Activated CD4-positive, alpha-beta T cell treated with anti-CD3 and anti-CD28 coated beads for 4 hours (primary cell): ENCODE measurements at places on chromosomes 11 and 22.

GRCh38 chr11:2190657-2191471, 19.2 kb upstream of the TH start:
- DNase-seq = no peak

GRCh38 chr11:108895579-108896480, 231.0 kb downstream of the DDX10 start:
- no peak for DNase-seq

- DNase-seq = no peak
Measured at GRCh38 chr11:44877571-44878497, 72.8 kb downstream of the TP53I11 start.

DNA sequence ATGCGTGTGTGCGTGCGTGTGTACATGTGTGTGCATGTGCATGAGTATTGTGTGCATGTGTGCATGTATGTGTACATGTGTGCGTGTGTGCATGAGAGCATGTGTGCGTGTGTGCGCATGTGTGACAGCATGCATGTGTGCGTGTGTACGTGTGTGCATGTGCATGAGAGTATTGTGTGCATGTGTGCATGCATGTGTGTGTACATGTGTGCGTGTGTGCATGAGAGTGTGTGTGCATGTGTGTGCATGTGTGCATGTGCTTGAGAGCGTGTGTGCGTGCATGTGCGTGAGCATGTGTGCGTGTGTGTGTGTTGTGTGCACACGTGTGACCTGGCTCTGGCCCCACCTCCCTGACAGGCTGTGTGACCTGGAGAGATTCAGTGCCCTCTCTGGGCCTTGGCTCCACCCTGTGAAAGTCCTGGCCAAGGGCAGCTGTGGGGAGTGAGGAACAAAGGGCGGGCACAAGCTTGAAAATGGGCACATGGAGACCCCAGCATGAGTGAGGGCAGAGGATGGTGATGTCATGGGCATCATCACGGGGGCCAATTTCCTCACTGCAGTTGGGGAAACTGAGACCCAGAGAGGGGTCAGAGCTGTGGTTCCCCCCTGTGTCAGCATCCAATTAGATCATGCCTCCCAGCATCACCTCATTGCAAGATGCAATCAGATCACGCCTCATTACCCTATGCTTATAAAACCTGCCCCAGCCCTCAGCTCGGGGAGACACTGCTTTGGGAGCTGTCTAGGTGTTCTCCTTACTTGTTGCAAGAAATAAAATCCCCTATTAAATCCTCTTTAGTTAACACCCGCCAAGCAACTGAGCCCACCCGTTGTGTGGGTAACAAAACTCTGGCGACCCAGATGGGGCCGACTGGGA, 658 bp downstream of the ACY3 start:
- DNase-seq = no peak

GRCh38 chr11:110479108-110480101, 49.7 kb downstream of the FDX1 start:
- no peak for DNase-seq

DNA sequence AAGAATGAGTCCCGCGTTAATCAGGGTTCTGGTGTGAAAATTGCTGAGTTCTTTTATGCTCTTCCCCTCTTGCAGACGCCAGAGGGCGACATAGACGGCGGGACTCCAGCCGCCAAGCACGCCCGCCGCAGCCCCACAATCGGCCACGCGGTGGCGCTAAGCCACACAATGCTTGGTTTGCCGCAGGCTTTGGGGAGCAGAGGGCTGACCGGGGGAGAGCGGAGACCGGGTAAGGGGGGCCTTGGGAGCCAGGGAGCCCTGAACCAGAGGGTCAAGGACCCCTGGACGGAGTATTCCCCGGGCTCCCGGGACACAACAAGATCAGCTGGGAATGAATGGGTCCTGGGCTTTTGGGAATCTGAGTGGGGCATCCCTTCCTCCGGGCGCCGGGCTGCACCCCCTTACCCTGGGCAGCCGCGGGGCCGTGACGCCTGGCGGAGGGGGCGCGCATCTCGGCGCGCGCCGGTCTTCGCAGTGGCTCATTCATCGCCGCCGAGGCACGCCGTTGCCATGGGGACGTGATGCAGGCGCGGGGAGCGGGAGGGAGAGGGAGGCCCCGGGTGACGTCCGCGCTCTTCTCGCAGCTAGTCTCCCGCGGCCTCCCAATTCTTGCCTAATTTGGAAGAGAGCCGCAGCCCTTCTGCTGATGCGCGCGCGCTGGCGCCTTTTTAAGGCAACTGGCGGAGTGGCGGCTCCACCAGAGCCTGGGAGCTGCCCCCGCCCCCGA, 12.2 kb upstream of the NPAS4 start:
- peak; percentile 86 for DNase-seq

DNA sequence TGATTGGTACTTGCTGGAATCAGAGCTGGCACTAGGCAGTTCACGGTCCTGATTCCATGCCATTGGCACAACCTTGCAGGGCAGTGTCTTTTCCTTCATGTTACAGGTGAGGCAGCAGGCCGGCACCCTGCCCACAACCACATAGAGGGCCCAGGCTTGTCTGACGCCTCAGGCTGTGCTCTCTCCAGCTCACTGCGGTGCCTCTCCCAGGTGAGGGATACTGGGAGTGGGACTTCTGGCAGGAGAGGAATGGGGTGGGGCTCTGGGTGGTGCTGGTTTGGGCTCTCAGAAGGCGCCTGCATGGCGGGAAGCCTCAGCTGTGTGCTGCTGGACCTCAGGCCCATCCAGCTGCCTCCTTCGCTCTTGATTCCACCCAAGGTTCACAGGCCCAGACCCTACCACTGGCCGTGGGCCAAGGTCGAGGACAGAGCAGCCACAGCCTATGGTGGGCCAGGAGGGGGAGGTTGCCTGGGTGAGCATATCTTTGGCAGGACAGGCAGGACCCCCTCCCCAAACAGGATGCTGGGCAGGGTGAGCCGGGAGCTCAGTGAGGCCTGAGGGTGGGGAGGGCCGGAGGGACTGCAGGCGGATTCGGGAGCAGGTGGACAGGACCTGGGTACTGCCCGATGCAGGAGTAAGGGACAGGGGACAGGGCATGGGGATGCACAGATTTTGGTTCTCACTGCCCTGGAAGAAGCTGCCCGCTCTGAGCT, 7.0 kb upstream of the MPPED1 start:
- no peak for DNase-seq

DNA sequence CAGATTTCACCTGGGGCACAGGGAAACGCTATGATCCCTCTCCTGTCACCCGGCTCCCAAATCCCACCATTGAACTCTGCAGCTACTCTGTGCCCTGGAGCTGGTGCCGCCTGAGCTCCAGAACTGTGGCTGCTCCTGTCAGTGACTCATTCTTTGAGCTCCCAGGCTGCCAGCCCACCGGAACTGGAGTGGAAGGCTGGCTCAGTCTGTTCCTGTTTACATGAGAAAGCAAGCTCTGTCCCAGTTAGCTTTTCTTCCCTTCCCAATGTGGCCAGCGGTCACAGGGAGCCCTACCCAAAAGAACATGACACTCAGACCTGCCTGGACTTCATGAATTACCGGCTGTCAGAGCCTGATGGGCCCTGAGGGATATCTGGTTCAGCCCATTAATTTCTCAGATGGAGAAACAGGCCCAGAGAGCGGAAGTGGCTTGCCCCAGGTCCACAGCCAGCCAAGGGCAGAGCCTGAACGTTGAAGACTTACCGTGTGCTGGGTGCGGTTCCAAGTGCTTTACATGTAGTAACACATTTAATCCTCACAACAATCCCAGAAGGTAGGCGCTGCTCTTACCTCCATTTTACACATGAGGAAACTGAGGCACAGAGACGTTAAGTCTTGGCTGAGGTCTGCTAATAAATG, 23.8 kb upstream of the IGSF22 start:
- no peak for DNase-seq

DNA sequence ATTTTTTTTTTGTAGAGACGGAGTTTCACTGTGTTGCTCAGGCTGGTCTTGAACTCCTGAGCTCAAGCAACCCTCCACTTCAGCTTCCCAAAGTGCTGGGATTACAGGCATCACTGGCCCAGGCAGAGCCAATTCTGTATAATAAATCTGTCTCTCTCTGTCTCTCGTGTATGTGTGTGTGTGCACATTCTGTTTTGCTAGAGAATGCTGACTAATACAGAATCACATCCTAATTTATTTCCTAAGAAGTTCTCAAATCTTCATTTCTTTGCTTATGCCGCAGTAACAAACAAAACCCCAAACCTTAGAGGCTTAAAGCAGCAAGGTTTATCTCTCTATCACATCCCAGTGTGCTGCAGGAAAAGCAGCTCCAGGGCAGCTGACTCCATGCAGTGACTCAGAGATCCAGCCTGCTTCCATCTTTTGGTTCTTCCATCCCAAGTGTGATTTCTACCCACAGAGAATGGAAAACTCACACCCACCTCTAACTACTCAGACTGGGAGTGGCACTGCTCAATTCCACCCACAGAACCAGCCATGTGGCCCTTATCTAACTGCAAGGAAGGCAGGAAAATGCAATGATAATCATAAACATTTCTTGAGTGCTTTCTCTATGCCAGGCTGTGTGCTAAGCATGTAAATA, 35.1 kb upstream of the LRRC10B start:
- DNase-seq = no peak

- no peak for DNase-seq
Measured at GRCh38 chr11:45563171-45563570, 102.3 kb downstream of the CHST1 start.

GRCh38 chr22:19085233-19085718, 36.9 kb downstream of the DGCR2 start:
- no peak for DNase-seq

DNA sequence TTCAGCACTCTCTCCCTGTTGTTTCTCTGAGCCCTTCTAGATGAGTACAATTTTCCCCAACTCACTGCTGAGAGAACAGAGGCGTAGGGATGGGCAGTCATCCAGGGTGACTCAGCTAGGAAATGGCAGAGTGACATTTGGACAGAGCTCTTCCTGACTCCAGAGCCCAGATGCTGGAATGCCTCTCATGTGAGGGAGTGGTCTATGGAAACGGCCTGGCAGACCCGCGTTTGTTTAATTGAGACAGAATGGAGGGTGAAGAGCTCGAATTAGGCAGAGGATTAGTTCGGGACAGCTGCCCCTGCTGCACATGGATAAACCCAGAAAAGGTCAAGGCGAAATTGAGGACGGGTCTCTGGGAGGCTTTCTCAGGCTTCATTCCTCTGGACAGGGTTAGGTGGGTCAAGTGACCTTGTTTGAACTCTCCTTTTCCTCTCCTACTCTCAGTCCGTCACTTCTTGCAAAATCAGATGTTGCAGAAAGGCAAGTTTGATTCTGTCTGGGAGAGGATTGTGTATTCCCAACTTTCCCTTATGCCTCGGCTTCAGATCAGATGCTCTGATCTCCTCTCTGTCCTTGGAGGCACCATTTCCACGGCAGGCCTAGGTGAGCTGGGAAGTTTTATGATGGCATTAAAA, 7.6 kb upstream of the LMO2 start:
- DNase-seq = no peak

GRCh38 chr22:39622881-39623367, 52.4 kb downstream of the CACNA1I start:
- DNase-seq = peak; percentile 65

GRCh38 chr11:47166368-47166767, 10.3 kb downstream of the ARFGAP2 start:
- DNase-seq = no peak

DNA sequence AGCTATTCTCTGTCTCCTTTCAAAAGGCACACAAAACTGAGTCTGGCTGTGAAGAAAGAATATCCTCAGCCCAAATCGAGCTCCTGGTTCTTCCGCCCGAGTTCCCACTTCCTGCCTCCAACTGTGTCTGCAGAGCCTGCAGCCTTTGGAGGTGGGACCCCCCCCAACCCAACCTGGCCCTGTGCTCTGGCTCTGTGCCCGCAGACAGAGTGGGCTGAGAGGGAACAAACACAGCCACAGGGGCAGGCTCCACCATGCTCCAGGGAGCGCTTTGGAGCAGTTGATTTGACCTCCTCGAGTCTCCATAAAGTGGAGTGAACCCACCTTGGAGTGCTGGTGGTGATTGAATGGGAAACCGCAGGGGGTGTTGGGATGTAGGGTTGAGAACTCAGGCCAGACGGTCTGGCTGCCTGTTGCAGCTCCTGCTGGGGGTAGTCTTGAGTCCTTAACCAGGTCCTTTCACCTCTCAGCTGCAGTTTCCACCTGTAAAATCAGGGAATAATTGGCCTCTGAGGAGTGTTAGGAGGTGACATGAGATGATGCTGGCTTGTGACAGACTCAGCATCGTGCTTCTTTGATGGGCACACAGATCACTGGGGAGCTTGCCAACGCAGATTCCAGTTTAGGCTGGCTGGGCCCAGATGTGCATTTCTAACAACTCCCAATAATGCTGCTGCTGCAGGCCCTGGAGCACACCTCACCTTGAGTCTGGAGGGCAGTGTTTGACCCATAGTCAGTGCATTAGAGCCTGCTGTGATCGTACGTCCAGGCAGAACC, 11.4 kb downstream of the DAGLA start:
- no peak for DNase-seq

GRCh38 chr11:114133548-114134329, 74.2 kb downstream of the ZBTB16 start:
- DNase-seq = no peak

- DNase-seq = no peak
Measured at GRCh38 chr11:69150175-69150574, 5.6 kb upstream of the SMIM38 start.

- DNase-seq = no peak
Measured at GRCh38 chr11:6638429-6638828, 17.2 kb downstream of the DCHS1 start.

DNA sequence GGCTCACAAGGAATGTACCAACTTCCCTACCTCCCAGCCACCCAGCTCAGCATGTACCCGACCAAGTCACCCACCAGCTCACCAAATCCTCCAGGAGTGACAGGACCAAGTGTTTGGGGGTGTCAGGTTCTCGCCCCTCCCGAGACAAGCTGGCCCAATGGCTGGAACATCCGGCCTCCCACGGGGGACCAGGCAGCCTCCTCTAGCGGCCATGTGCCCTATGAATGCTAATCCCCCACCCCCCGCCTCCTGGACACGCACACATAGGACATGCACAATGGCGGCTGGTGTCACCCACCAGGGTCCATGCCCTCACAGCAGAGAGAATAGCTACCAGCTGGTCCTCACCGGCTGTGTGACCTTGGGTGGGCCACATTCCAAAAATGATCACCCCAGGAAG, 151.0 kb downstream of the MN1 start:
- DNase-seq = no peak

DNA sequence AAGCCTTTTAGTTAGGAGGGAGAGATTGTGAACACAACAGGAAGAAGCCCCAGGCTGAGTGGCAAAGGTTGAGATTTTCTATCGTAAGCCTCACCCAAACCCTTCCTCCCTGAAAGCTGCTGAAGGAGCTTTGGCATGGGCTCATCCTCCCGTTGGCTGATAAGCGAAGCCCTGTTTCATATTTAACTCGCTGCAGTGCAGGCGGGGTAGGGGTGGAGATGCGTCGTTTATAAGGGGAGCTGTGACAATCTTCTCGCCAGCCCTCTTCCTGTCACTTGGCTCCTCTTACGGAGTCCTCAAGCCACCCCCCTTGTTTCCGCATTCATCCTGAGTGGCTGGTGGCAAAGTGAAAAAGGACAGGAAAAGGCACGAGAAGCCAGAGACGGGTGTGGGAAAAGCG, 137.0 kb downstream of the OR4C45 start:
- DNase-seq = no peak

GRCh38 chr11:36165621-36166397, 123.4 kb downstream of the COMMD9 start:
- DNase-seq = no peak

GRCh38 chr22:29604076-29604360, 585 bp downstream of the NF2 start:
- no peak for DNase-seq
